ENCODE measurements at places on chromosomes 6 and 20.
A peak's percentile ranks its signal among the peaks of the same experiment; 100 is the strongest.

- peak; percentile 70 for DNase-seq
These were observed 46.8 kb upstream of the SLCO4A1 start for GRCh38 chr20:62595491-62595890.

GRCh38 chr20:13858439-13858838, 73.6 kb downstream of the NDUFAF5 start:
- DNase-seq = no peak

- DNase-seq = peak; percentile 59
These were observed 18.9 kb downstream of the PERP start for GRCh38 chr6:138088326-138088762.

GRCh38 chr6:37354526-37355384, 972 bp downstream of the RNF8 start:
- DNase-seq = no peak

DNA sequence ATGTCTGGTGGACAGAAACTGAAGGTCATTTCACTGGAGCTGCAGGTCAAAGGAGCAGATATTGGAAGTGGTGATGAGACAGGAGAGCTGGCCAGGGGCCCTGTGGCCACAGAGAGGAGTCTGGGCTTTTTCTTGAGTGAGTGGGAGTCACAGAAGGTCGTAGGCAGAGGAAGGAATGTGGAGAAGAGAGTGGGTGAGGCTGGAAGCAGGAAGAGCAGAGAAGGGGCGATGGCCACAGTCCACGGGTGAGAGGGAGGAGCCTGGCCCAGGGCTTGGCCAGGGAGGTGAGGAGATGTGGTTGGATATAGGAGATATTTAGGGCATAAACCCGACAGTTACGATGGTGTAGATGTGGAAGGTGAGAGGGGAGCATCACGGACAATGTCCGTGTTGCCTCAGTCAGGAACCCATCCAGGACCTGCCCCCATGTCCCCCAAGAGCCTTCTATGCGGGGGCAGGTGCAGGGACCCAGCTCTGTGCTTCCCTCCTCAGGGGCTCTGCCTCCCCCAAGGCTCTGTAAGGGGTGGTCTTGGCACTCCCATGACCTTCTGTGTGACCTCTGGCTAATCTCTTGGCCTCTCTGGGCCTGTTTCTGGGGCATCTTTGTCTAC, 150.5 kb upstream of the PTPN1 start:
- no peak for DNase-seq

DNA sequence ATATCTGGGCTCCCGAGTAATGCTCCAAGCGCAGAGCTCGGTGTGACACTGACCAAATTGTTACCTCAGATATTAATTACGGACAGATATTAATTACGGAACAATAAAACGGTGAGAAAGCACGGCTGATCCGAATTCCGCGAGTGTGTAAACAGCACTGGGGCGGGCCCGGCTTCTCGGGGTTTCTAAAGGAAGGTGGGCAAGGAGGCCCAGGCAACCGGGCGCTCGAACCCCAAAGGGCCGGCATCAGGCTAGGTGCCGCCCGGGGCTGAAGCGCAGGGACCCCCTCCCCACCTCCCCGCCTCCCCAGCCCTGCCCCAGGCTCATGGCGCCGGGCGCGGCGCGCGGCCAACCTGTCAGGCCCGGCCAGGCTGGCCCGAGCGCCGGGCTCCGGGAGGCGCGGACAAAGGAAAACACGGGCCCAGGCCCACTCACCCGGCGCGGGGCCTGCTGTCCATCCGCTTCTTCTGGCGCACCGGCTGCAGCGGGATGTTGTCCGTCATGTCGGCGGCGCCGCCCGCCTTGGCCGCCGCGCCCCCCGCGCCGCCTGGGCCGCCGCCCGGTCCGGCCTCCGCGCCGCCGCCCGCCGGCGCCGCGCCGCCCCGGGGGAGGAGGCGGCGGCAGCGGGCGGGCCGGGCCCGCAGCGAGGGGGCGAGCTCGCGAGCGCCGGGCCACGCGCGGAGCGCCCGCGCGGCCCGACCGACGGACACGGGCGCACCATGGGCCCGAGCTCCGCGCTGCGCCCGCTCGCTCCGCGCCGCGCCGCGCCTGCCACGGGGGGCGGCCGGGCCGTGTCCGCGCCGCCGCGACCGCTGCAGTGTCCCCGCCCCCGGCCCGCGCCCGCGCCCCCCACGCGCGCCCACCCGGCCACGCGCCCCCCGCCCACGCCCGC, at the start of gene ATP9A:
Gene ATP9A (minus strand): TSS at position 524 of the 892 bp plus-strand sequence. CDS start 21 bp downstream, at position 503.
- DNase-seq = no peak

DNA sequence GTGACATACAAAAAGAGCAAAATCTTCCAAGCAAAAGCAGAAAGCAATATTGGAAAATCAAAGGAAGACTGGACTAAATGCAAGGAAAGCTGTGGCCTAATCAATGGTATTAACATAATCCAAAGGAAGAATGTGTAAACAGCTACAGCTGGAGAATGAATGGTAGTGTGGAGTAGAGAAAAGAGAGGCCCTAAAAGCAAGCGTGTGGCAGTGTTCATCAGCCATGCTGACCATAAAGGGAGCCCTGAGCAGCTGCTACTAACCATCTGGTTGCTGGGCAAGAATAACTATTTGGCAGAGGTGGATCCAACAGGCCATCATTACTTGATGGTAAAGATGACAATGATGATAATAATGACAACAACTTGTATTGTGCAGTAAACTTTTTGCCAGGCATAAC, 148.5 kb upstream of the BEND6 start:
- DNase-seq = no peak

DNA sequence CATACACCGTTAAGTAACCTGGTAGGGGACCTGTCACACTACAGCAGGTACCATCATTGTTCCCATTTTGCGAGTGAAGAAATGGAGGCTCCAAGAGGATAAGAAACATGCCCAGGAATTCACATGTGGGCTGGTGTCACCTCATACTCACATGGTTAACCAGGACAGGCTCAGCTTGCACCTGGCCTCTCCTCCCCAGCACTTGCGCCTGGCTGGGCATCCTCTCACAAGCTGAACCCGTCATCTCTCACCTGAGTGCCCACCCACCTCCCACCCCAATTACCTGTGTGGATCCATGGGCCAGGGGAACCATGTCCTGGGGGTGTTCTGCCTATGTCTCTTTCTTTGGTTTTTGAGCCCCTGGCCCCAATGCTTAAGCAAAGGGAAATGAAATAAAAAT, 1.5 kb downstream of the SFTA2 start:
- no peak for DNase-seq

DNA sequence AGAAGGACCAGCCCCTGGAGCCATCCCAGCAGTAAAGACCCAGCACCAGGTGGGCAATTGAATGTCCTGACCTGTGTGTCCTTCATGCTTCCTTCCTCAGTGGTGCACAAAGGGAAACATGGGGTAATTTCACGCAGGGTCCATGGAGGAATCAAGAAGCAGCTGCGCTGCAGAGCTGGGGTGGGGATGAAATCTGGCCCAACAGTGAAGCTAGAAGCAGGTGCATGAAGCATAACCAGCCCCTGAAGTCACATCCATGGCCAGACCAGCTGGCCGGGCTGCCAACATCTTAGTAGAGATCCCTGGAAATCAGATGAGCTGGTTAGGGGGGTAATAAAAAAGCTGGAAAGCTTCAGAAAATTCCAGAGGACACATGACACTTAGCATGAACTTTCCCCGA, 646.7 kb upstream of the DEFB115 start:
- no peak for DNase-seq

- DNase-seq = no peak
These were observed 30.6 kb upstream of the EXOC2 start for GRCh38 chr6:723540-723939.

DNA sequence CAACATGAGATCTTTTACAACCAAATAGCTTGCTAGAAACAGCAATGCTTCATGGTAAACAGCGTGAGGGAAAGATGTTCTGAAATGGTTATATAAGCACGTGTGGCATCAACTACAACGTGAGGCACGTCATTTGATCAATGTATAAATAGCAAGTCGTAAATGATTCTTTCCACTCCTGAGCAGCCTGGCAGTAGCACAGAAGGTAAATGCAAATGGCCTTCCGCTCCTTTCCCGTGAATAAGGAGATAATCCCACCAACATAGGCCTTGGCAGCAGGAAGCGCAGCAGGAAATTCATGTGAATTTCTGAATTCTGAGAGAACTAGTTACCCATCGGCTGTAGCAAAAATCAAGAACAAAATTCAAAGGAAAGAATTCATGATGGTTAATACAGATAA, 17.0 kb downstream of the RPS6KA2 start:
- DNase-seq = no peak

GRCh38 chr20:50679753-50680104, 11.6 kb downstream of the RIPOR3 start:
- peak; percentile 64 for DNase-seq

DNA sequence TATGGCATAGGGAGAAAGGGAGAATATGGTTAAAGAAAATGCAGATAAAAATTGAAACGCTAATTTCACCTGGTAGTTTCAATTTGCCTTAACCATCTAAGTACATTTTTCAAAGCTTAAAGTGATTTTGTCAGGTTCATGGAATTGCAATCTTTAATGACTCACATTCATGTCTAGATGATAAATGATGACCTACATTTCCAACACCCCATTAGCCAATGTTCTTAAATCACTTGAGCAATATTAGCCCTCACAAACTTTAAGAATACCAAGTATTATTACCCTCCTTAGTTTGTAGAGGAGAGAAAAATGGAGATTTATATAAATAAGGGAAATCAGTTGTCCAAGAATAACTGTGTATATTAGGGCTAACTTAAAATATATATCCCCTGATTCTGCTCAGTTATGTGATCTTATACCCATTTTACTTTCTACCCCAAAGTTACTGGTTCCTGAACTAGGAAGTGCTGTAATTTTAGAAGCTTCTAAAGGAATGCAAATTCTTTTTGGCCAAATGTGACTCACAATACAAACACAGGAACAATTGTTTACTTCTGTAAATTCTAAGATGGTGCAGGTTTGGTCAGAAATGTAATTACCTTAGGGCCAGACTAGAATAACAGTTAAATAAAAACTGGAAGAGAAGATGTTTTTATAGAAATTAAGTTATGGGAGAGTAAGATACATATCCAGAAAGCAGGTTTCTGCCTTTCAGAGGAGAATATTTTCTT, 34.5 kb downstream of the TPBG start:
- DNase-seq = peak; percentile 82

DNA sequence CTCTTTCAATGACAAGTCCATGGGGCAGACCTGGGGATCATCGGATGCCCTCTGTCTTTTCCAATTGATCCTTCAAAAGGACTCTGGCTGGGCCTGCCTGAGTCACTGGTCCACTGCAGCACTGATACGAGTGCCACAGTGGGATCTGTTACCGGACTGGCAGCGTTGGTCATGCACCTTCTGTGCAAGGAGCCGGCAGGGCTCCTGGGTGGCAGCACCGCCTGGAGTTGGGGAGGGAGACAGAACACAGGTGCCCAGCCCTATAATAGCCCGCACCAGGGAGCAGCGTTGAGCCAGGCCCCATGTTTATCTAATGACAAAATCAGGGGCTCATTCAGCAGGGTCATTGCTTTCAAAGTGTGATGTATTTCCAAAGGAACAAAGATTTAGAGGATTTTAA, 64.2 kb upstream of the NXT1 start:
- DNase-seq = no peak
